ENCODE measurements at places on chromosomes 5 and 9.

GRCh38 chr5:6518298-6519057 lies 69.8 kb downstream of the UBE2QL1 start:
- no peak for DNase-seq

DNA sequence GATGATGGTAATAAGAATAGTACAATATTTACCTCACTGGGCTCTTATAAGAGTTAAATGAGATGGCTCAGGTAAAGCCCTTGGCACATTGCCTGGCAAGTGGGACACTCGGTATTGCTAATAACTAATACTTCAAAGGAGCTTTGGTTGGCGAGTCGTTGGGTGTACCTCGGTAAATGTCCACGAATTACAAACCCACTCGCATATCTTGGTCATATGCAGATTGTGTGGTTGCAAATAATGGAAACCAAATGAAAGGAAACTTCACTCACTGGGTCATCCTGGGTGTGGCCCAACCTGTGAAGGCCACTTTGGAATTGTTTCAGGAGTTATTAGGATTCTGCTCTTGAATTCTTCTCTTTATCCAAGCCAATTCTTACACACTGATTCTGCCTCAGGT lies 147.5 kb downstream of the NTRK2 start:
- no peak for DNase-seq

- DNase-seq = no peak
Measured at GRCh38 chr9:35767458-35767857, 13.4 kb upstream of the MSMP start.

DNA sequence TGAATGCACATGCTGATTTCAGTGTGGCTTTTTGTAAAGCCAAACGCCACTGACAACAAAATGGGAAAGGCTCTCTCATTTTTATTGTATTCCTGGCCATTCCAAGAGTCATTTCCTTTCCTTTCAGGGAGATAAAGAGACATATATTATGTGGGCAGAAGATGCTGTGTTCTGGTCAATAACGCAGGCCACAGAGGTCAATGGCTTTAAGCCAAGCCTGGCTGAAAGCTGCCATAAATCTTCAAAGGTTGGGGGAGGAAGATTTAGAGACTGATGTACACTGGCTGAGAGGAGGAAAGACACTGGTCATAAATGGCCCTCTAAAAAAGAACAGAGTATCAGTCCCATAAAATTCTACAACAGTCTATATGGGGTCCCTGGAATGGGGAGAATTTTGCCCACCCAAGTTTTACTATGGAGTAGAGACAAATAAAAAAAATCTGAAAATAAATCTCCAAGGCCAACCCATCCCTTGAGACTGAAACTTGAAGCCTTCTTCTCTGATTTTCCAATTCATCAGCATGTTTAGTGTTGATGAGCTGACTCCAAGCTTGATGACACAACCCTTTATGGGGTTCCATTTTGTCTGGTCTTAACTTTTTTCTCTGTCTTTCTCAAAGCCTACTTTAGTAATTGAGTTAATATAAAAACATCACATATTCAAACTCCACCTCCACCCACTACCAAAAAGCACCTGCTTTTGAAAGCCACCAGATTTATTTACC lies 152.1 kb upstream of the SLC24A2 start:
- DNase-seq = no peak

DNA sequence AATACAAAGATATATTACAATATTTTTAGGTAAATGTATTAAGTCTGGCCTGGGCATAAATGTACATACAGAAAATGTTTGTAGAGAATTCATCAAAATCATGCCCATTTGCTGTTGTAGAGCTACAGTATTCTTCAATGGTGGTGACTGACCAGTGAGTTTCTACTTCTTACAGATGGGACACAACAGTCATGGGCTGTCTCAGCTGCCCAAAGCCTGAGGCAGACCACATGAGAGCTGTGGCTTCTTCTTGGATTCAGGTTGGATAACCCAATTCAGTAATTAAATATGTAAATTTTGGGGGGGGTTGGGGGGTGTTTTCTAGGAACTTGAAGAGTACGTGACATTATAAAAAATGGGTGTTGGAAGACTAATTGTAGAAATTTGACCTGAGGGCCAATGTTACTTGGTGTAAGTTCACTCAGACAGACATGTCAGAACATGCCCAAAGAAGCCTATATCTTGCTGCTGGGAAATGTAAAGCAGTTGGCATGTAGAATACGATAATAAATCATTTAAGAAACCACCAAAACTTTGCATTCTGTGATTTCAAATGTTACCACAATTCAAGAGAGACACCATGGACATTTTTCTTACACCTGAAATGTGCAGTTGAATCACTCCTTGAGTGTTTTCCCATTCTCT lies 17.9 kb downstream of the STARD4 start:
- DNase-seq = no peak

DNA sequence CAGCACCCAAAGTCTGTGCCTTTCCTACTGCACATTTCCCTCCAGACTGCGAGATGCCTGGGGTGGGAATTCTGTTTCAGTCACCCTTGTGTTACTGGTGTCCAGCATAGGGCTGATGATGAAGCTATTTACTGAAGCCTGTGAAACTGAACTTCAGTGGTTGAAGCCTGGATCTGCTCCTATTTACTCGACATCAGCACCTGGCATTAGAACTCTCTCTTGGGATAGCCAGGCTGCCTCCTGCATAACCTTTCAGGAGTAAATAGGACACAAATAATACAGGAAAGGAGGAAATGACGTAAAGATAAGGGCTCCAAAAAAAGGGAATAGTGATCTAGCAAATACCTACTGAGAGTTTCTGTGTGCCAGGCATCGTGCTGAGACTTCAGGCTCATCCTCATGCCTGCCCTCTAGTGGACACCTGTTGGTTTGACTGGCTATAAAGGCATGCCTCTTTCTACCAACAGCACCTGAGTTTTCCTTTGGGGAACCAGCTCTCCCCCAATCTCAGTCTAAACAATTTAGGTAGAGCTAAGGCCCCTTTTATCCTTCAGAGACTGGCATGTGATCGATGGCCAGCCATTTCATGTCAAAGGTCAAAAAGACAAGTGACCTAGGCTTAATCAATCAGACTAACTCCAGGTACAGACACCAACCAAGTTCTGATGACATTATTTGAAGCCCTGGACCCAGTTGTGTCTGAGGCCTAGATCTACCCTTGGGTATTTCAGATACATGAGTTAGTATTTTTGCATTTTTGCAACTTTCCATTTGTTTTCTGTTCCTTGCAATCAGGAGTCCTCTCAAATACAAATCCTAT lies 192.1 kb upstream of the TRIM32 start:
- no peak for DNase-seq

DNA sequence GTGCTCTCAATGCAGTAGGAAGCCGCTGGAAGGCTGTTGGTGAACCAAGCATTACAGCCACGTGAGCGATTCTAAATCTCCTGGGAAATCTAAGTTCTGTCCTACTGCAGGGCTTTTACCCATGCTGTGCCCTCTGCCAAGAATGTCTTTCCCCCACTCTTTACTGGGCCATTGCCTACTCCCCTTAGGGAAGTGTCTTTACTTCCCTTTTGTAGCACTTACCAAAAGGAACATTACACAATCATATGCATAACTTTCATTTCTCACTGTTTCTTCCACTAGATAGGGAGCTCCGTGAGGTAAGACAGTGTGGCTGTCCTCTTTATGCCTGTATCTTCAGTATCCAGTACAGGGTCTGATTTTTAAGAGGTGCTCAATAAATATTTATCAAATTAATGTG lies 241.7 kb upstream of the NR4A3 start:
- DNase-seq = no peak

- DNase-seq = peak; percentile 1
Measured at GRCh38 chr9:81083854-81084512, 605.4 kb downstream of the TLE1 start.

- DNase-seq = no peak
Measured at GRCh38 chr5:87390075-87390474, 22.7 kb downstream of the CCNH start.

DNA sequence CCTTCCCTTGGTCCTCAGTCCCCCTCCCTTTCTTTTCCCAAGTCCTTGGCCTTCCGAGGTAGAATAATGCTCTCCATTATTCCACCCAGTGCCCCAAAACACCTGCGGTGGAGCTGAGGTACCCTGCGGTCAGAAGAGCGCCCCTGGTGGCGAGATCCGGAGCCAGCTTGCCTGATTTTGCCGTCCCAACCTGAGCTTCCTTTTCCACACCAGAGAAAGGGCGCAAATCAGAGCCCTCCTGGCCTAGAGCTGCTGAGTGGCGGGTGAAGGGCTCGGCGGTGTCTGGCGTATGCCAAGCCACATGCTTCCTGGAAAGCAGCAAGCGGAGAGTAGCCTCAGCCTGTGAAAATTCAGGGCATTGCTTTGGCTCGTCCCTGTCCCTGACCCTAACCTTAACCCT lies 21.1 kb upstream of the CARTPT start:
- DNase-seq = no peak

- DNase-seq = peak; percentile 46
Measured at GRCh38 chr9:121369595-121370265, at the start of gene STOM. Gene STOM (minus strand): TSS chr9:121370250. CDS start chr9:121370187, 63 bp downstream.

DNA sequence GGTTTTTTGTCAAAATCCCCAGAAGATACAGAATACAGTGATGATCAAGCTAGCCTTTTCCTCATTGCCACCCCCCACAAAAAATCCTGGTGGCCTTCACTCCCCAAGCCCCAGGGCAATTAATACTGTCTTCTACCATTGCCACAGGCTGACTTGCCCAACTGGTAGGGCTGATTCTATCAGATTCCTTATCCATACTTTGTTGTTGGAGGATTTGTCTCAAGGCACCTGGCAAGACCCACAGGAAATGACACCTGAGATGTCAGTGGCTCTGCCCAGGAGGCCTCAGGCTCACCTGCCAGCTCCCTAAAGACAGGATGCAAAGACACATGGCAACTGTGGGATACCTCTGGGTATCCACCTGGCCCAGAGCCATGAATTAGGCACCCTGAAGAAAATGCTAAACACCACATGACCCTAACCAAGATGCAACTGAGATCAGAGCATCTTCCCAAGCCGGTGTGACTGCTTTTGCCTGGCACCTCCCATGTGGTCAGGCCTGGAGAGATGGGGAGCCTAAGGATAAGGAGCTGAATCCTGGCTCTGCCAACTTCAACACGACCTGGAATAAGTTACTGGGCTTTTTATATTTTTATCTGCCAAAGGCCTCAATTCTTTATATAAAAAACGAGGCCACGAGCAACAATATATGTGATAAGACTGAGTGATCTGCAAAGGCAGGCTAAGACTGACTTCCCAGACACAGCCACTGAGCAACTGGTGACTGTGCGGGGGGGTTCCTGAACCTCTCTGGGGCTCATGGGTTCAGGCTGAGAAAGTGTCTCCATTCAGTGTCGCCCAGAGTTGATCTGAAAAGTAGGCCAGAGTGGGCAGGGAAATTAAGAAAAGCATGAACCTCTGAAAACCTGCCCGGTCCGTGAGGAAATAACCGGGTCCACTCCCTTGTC lies 944 bp downstream of the ATOX1 start:
- no peak for DNase-seq

DNA sequence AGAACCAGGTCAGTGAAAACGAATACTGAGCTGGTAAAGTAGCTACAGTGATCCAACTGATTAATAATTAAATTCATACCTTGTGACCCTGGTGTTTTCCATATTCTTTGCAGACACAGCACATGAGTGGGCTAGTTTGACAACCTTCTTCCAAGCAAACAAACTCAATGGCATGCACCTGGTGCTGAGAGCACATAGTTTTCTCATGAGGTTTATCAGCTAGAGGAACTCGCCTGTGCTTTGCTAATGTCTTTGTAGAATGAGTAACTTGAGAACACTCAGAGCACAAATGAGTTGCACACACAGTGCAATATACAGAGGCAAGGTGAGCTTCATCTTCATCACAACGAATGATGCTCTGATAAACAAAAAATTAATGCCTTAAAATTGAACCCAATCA lies 12.6 kb downstream of the TRIM23 start:
- DNase-seq = no peak

GRCh38 chr5:152523964-152524363 lies 118.9 kb upstream of the NMUR2 start:
- DNase-seq = no peak

- DNase-seq = no peak
Measured at GRCh38 chr9:130305381-130305780, 39.8 kb downstream of the HMCN2 start.
